ENCODE measurements at places on chromosomes 11 and 22. TPM values are rescaled to one million over a fixed set of nuclear protein-coding genes. Genes with fewer than 3 reads are reported as not detected.

Gene CALCB
- total RNA-seq = not detected

Gene ASPHD2
- total RNA-seq = 1.8 TPM

Gene MMP10
- not detected for total RNA-seq

Gene MYBPC3
- total RNA-seq = 489 TPM

Gene LAMTOR1
- total RNA-seq = 147 TPM

DNA sequence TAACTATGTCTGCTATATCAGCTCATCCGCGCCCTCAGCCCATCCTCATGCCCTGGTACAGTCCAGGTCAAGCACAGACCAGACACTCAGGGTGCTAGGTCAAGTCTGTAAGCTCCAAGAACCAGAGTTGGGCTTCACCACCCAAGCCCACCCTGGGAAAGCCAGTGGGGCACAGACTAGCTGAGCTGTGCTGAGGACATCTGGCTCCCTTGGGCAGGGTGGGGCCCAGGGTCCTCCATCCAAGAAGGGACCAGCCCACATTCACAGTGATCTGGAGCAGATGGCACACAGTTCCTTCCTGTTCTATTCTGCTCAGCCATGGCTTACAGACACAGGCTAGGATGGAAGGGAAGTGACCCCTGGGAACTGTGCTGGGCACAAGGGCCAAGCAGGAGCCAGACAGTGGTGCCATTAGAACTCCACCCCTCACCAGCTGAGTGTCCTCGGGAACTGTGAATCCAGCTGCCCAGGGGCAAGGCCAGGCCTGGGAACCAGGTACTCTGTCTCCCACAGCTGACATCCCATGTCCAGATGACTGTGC is 9.1 kb downstream of the P2RY6 start:
- H3K4me3 ChIP-seq = no peak overlapping the region
- no peak for DNase-seq
- H3K36me3 ChIP-seq = no peaks in the 10 kb centered on the region
- H3K27ac ChIP-seq = no peak overlapping the region
- H3K27me3 ChIP-seq = no peaks in the 10 kb centered on the region

GRCh38 chr22:49672014-49672516 is 155.6 kb downstream of the BRD1 start:
- DNase-seq = no peak
- no peaks in the 10 kb centered on the region for H3K36me3 ChIP-seq
- H3K27me3 ChIP-seq = peaks cover 81% of the 10 kb centered on the region
- no peaks in the 10 kb centered on the region for H3K4me1 ChIP-seq

DNA sequence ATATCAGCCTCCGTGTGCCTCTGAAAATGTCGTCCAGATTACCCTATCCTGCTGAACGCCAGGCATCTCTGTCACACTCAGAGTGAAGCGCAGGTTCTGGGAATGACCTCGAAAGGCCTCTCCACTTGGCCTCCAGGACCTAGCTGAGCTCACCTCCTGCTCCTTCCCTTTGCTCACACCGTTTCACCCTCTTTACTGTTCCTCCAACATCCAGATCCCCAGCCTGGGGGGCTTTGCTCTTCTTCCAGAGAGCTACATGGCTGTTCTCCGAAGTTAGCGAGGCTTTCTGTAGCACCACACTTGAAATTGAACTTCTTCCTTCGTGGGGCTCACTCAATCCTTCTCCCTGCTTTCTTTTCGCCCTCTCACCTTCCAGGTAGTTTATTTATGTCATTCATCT is 27.9 kb downstream of the GLB1L2 start:
- DNase-seq = no peak
- no peaks in the 10 kb centered on the region for H3K4me1 ChIP-seq
- H3K27ac ChIP-seq = no peak overlapping the region
- H3K4me3 ChIP-seq = no peak overlapping the region
- H3K27me3 ChIP-seq = no peaks in the 10 kb centered on the region
- no peaks in the 10 kb centered on the region for H3K36me3 ChIP-seq

DNA sequence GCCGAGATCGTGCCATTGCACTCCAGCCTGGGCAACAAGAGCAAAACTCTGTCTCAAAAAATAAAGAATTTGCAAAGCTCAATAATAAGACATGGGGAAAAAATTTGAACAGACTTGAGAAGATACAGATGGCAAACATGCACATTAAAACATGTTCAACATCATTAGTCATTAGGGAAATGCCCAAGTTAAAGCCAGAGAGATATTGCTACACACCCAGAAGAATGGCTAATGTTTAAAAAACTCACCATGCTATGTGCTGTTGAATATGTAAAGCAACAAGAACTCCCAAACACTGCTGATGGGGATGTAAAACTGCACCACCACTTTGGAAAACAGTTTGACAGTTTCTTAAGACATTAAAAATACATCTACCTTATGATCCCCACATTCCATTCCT is 12.6 kb downstream of the LRRC75B start:
- peaks cover 15% of the 10 kb centered on the region for H3K4me1 ChIP-seq
- peak; percentile 79 for DNase-seq
- peaks cover 3% of the 10 kb centered on the region for H3K36me3 ChIP-seq
- H3K27ac ChIP-seq = no peak overlapping the region

- H3K4me1 ChIP-seq = peaks cover 8% of the 10 kb centered on the region
- no peak overlapping the region for H3K27ac ChIP-seq
- peak; percentile 89 for DNase-seq
- no peaks in the 10 kb centered on the region for H3K27me3 ChIP-seq
Observed at GRCh38 chr11:59551659-59552521, 40.6 kb downstream of the OR4D9 start.

- H3K27ac ChIP-seq = peak overlapping the region; percentile 62
- H3K27me3 ChIP-seq = no peaks in the 10 kb centered on the region
- H3K4me1 ChIP-seq = peaks cover 15% of the 10 kb centered on the region
- no peaks in the 10 kb centered on the region for H3K36me3 ChIP-seq
- DNase-seq = no peak
Observed at GRCh38 chr11:78262691-78263090, 74.0 kb downstream of the USP35 start.

DNA sequence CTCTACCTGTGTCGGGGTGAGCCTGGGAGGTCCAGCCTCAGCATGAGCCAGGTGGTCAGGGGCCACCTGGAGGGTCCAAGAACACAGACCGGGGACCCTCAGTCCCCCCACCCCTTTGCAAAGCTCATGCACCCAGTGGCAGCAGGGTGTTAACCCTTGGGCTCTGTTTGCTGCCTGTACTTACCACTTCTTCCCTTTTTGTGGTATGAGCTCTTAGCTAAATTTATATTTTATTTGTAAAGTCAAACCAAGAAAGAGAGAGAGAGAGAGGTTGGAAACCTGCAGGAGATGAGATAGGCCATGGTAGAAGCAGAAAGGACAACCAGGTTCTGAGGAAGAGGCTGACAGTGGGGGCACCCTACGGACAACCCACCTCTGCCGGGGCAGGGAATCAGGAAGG is 29.9 kb downstream of the IL10RA start:
- no peak overlapping the region for H3K27ac ChIP-seq
- H3K4me3 ChIP-seq = no peak overlapping the region
- DNase-seq = no peak
- H3K36me3 ChIP-seq = no peaks in the 10 kb centered on the region

All from cardiac muscle cell (in vitro differentiated cells and primary cell).